Activated CD4-positive, alpha-beta memory T cell treated with anti-CD3 and anti-CD28 coated beads for 36 hours (primary cell): ENCODE measurements at places on chromosomes 13 and 19. TPM values are rescaled to one million over a fixed set of nuclear protein-coding genes. Genes with fewer than 3 reads are reported as not detected.

DNA sequence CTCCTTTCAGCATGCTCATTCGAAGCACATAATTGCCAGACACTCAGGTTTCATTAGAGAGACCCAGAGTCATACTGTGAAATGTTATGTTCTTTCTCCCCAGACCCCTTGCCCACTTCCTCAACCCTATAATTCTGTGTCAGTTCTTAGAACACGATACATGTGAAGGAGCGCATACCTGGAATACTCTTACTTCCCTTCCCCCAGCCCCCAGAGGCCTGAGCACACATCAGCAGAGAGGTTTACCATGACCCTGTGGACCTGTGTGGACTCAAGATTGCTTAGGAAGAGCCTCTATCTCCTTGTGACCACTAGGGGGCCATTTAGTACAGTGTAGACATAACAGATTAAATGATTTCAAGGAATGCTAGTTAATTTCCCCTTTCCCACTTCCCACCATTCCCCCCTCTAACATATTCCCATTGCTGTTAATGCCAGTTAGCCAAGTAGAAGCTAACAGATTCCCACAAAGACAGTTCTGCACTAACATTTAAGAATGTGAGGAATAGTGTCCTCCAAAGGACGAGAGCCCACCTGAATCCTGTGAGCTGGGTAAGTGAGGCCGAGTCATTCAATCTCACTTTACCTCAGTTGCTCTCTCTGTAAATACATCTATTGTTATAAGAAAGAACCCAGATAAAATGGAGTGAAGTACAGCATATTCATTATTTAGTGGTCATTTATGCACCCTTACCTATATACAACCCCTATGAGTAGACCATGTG, 154.2 kb upstream of the MAB21L1 start:
- no peak for DNase-seq

The CD320 gene
- total RNA-seq: 44.9 TPM

The TPRX2 gene
- total RNA-seq: not detected

DNA sequence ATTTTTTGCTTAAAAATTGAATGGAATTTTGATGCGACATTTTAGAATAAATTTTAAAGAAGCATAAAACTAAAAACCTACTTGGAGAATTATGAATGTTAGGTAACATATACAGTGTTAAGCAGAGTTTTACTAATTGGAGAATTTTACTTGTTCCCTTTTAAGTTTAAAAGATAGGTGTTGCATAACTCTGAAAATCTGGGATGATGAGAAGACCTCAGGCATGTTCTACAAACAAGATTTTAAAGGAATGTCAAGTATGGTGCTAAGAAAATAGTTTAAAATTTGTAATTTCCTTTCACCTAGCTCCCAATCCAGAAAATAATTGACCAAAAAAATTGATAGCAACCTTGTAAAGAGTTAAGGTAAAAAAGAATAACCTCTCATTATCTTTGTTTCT, 135.8 kb downstream of the RFC3 start:
- no peak for DNase-seq

The MIA gene
- 1.00 TPM for total RNA-seq

The CDX2 gene
- total RNA-seq: not detected

The SPACA6 gene
- 14.2 TPM for total RNA-seq

DNA sequence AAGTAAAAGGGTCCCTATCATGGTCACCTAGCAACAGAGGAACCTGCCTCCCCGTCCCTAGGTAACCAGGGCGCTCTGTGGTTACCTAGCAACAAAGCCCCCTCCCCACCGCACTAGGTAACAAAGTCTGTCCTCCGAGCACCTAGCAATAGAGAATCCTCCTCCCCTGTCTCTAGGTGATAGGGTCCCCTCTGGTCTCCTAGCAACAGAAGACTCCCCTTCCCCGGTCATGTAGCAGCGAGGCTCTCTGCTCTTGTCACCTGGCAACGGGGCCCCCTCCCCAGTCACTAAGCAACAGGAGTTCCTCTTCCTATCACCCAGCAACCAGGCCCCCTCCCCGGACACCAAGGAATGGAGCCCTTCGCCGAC, 307 bp downstream of the JOSD2 start:
- no peak for DNase-seq

The PSPN gene
- total RNA-seq: 2.0 TPM

The KCNRG gene
- total RNA-seq: not detected

- DNase-seq: no peak
Observed at GRCh38 chr19:29446361-29446760, 79.4 kb upstream of the VSTM2B start.

The OSCAR gene
- 0.29 TPM for total RNA-seq

The ITGBL1 gene
- not detected for total RNA-seq

DNA sequence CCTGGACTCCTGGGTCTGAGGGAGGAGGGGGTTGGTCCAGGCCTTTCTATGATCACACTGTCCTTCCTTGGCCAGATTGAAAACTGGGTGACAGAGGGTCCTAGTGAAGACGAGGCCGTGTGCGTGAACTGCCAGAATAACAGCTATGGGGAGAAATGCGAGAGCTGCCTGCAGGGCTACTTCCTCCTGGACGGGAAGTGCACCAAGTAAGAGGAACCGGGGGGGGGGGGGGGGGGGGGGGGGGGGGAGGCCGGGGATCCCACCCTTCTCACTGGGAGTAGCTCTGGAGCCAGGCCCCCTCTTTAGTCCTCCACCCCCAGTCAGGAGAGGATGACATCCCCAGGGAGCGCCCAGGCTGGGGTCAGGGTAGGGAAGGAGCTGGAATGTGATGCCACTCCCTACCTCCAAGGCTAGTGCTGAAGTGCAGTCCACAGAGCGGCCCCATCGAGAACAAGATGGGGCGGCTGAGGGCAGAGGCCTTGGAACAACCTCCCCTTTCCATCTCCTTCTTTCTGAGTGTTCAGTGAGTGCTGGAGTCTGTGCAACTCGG, 19.4 kb downstream of the CNFN start:
- DNase-seq: no peak

DNA sequence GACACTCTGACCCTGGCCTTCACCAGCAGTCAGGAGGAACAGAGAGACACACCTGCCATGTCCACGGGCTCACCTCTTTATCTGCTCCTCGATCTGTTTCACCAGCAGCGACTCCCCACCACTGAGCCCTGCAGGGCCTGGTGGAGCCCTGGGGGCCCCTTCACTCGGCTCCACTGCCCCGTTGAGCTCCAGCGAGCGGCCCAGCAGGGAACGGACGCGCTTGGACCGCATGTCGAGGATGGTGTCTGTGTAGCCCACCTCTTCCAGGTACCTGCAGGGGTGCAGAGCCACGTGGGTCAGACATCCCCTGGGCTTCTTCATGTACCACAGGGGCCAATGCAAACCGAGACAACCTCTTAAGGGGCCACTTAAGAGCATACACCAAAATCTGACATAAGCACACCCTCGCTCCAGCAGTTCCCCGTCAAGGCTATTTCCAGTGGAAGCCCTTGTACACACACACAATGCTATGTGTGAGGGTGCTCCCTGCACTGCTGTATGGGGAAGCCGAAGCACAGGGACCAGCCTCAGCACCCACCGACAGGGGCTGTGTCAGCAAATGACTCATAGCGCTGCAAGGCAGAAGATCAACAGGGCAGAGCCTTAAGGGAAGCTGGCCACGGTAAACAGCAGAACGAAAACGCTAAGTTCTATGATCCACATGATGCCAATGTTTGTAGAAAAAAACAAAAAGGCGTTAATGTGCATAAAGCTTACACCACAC, 12.7 kb upstream of the FKRP start:
- DNase-seq: no peak

GRCh38 chr19:50359328-50359818, 6.1 kb downstream of the NAPSA start:
- DNase-seq: no peak

The PRR22 gene
- 2.6 TPM for total RNA-seq

The TDRD12 gene
- 0.63 TPM for total RNA-seq

The KLK14 gene
- 0.76 TPM for total RNA-seq

The PLK5 gene
- not detected for total RNA-seq

DNA sequence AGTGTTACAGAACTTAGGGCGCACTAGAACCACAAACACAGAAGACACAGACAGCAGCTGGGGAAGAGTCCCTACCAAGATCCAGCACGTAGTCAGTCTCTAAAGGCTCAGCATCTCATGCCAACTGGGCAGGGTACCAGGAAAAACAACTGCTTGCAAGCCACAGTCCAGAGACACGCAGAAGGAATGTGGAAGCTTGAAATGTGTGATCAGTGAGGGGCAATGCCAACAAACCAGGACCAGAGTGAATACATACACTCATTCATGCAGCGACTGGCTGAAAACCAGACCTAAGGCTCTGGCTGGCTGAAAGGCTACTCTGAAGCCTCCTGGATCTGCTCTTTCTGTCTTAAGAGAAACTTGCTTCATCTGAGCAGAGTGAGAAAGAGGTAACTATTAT, 1484.8 kb downstream of the EFNB2 start:
- DNase-seq: no peak

- DNase-seq: no peak
Observed at GRCh38 chr13:113051641-113052040, 54.0 kb upstream of the F7 start.

The PPP1R37 gene
- 13.1 TPM for total RNA-seq

The HIPK4 gene
- total RNA-seq: not detected

DNA sequence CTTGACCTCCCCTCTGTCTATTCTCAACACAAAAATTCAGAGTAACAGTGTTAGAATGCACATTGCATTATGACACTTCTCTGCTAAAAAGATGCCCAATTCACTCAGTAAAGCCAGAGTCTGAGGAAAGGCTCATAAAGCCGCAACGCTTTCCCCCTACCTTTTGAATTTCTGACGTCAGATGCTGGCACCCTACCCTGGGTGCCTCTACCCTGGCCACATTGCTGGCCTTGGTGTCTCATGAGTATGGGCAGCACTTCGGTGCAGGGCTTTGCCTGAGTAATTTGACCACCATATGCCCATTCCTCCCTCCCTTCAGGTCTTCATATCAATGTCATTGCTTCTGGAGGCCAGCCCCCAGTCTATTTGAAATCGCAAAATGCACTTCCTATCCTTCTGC, 229.3 kb downstream of the MYO16 start:
- no peak for DNase-seq

- DNase-seq: no peak
Observed at GRCh38 chr19:36265064-36265463, 50.2 kb downstream of the ZNF146 start.

DNA sequence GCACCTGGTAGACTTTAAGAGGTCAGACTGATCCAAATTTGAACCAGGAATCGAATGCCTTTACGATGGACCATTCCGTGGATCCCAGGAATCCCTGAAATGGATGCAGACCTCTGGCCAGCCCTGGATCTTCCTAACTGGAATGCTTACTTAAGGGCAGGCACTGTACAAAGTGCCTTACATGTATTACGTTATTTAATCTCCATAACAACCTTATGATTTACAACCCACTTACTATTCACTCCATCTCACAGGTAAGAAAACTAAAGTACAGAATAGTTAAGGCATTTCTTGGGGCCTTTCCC, 93.6 kb downstream of the HSPH1 start:
- DNase-seq: no peak

GRCh38 chr13:27842571-27842970, 50.3 kb downstream of the GSX1 start:
- no peak for DNase-seq

- DNase-seq: no peak
Observed at GRCh38 chr13:47903836-47904235, 97.2 kb downstream of the SUCLA2 start.

The CD37 gene
- 178 TPM for total RNA-seq

DNA sequence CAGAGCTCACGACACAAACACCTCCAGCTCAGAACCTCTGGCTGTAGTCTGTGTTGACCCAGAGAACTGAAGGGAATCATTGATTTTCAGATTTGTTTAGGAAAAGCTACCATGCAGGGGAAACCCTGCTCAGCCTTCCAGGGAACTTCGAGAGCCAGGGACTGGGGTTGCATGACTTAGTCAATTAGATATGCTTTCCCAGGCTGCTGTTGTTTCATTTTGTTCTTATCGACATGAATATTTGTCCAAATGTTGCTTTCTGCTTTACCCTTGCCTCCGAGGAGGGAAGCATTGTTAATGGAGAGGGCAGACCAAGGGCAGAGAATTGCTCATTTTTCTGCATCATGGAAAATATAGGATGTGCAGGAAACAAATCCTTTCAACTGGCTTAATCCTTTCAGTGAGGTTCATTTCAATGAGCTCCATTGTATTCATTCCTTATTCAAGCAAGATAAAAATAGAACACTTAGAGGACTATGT, 82.5 kb downstream of the KLF5 start:
- DNase-seq: no peak

The ATP4B gene
- not detected for total RNA-seq

The HRC gene
- not detected for total RNA-seq

GRCh38 chr19:33302974-33303790, 848 bp upstream of the CEBPA start:
- peak; percentile 18 for DNase-seq

DNA sequence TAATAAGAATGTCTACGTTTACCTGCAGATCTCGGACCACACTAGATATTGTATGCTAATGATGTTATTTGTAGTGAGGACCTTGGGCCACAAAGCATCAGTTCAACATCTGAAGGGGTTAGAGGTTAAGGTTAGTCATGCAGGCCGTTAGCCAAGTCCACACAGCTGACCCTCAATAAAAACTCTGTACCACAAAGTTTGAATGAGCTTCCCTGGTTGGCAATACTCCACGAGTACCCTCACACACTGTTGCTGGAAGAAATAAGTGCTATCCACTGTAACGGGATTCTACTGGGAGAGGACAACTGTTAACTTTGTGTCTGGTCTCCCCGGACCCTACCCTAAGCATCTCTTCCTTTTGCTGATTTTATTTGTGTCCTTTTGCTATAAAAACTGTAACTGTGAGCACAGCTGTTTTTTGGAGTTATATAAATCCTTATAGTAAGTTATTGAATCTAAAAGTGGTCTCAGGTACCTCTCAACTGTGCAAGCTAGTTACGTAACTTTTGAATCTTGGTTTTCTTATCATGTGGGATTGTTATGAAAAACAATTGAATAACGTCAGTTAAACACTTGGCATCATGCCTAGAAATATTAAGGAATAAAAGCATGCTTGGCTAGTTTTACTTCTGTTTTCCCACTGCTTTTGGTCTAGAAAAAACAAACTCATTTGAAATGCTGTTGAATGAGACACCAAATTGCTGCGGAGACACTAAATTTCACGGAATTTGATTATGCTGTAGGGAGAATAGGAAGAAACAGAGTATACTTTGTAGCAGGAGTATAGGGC, 181.5 kb downstream of the DNAJC3 start:
- DNase-seq: no peak

DNA sequence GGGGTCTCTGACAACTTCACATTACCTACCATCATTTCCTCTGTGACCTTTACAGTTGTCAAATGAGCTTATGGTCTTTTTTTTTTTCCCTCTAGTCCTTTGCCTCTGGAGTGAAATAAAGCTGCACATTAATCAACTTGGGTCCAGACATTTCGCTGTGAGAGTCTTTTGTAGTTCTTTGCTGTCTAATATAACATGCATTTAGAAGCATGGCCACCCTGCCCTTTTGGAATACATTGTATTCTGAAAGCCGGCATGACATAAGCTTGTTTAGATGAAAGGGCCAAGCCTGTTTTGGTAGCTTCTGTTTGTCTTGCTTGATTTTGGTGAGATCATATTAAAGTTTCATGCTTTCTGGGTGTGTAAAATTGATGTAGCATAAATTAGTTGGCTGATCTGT, 509.8 kb downstream of the DIAPH3 start:
- DNase-seq: no peak

The ADGRL1 gene
- total RNA-seq: 8.4 TPM
